ENCODE measurements at places on chromosomes 3 and 15.

DNA sequence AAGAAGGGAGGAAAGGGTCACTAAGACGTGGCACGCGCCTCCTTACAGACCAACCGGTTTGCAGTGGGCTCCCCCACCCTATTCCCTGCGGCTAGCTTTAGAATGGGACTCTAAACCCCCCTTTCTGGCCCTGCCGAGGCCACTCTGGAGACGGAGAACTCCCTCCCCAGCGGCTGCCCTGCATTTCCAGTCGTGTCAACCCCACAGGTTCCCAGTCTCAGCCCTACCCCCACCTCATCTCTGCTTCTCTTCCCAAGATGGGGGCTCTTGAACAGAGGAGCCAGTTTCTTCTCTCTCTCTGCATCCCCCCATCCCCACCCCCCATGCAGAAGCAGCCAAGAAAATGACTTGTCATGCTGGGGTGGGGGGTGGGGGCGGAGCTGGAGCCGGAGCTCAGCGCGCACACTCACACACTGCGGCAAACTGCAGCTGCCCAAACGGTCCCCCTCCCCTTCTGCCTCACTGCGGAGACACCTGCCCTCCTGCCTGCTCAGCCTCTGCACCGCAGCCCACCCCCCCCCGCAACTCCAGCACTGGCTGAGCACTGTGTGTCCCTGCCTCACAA, 871 bp downstream of the MAP1A start:
- no peak for DNase-seq

- DNase-seq, result no peak
Measured at GRCh38 chr3:141306922-141307321, 61.4 kb upstream of the ZBTB38 start.

DNA sequence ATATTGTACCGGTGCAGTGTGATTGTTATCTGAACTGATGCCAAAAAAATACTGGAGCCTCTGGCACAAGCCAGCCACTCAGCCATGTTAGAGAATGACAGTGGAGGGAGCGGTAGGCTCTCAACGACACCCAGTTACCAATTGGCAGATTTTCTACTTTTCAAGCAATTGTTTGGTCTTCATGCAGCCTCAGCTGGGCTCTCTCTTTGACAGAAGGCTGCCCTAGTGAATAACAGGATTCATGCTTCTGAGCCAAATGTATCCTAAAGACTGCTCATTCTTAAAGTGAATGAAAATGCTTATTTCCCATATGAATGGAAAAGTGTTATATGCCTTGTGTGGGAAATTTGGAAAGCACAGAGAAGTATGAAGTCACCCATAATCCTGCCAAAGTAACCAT, 261.2 kb upstream of the TRIM42 start:
- DNase-seq, result no peak

DNA sequence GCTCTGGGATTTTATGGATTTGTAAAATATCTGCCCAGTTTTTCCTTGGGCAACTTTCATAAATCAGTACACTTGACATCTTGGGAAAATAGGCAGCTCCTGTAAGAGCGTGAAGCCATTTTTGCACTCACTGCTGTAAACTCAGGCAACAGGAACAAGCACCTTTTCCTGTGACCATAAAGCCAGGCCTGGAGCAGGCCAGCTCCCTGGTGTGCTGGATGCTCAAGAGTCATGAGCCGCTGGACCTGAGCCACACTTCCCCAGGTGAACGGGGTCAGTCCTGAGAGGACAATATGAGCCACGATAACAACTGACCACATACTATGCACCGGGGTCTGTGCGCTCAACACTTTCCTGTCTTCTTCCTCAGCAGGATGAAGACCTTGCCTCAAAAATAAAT, 158.2 kb downstream of the NUP210 start:
- DNase-seq, result no peak

GRCh38 chr3:169387751-169388696, 275.5 kb downstream of the MECOM start:
- DNase-seq, result no peak

DNA sequence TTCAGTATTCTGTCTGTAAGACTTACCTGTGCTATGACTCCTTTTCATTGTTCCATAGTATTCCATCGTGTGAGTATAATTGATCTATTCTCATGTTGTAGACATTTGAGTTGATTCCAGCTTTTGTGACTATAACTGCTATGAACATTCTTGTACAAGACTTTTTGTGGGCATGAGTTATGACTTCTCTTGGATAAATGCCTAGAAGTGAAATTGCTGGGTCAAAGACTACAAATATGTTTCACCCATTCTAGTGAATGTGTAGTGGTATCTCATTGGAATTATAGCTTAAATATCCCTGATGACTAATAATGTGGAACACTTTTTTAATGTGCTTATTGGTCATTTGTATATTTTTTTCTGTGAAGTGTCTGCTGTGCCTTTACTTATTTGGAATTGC, 27.6 kb upstream of the NPHP3 start:
- DNase-seq, result no peak
